ENCODE measurements at places on chromosomes 5 and 9. TPM values are rescaled to one million over a fixed set of nuclear protein-coding genes. Genes with fewer than 3 reads are reported as not detected.
A peak's percentile ranks its signal among the peaks of the same experiment; 100 is the strongest.

DNA sequence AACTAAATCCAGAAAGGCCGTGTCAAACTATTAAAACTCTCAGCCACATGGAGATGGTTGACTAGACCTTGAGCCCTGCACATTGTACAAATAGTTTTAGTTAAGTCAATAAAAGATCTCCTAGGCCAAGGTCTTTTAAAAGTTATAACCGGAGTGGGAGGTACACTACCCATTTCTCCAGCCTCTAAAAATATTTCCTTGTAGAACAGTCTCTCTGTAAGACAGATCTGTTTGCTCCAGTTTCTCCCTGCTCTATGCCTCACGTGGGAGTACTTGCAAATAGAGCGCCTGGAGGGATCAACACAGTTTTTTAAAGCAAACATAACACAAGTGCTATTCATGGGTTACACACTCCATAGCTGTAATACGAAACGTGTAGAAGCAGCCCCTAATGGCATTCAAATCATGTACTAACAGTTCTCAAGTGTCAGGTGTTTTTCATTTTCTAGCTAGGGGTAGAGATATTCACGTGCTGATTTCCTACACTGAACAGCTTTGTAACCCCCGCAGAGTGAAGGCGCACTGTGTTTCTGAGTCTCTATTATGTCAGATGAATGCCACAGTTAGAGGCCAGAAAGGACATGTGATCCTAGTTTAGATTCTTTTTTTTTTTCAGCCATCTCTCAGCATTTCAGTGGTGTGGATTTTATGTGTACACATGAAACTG, 703.4 kb upstream of the GRAMD2B start:
- no peak overlapping the region for H3K4me3 ChIP-seq
- no peak for DNase-seq
- peak overlapping the region; percentile 7 for H3K27ac ChIP-seq
- no peaks in the 10 kb centered on the region for H3K36me3 ChIP-seq

GRCh38 chr5:43286623-43287022, 26.6 kb downstream of the HMGCS1 start:
- peaks cover 23% of the 10 kb centered on the region for H3K36me3 ChIP-seq
- no peak for DNase-seq
- H3K27ac ChIP-seq = no peak overlapping the region
- no peak overlapping the region for H3K4me3 ChIP-seq
- H3K4me1 ChIP-seq = no peaks in the 10 kb centered on the region

DNA sequence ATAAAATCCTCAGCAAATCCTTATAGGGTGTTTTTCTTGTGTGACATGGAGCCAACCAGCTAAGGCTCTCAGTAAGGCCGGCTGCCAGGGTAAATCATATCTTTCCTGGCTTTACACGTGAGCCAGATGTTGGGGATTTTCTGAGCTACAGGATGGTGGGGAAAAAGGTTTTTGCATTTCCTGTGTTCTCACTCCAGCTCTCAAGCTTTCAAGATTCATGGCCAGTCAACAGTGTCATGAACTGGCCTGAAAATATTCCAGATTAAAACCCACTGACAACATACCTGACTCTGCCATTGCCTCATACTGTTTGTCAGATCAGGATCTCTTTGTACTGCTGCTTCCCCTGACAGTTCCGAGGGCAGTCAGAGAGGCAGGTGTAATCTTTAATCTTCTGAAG, 306.9 kb downstream of the GLIS3 start:
- DNase-seq = no peak
- no peak overlapping the region for H3K27ac ChIP-seq
- H3K27me3 ChIP-seq = no peaks in the 10 kb centered on the region
- H3K36me3 ChIP-seq = no peaks in the 10 kb centered on the region
- H3K4me1 ChIP-seq = no peaks in the 10 kb centered on the region

DNA sequence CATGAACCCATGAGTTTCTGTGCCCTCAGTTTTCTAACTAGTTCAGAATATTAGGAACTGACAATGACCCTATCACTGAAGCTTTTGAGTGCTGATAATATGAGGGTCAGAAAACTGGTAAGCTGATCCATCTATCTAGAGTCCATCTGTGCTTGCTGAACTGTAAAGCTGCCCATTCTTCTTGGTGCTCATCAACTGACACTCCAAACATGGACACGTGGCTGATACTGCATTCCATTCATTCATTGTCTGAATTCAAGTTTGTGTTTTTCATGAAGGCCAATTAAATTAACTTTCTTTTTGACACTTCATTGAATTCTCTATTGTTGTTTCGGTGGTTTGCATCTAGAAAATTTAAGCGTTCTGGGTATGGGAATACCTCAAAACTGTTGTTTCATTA, 17.6 kb downstream of the NREP start:
- no peak for DNase-seq
- peaks cover 30% of the 10 kb centered on the region for H3K4me1 ChIP-seq
- H3K27ac ChIP-seq = no peak overlapping the region

DNA sequence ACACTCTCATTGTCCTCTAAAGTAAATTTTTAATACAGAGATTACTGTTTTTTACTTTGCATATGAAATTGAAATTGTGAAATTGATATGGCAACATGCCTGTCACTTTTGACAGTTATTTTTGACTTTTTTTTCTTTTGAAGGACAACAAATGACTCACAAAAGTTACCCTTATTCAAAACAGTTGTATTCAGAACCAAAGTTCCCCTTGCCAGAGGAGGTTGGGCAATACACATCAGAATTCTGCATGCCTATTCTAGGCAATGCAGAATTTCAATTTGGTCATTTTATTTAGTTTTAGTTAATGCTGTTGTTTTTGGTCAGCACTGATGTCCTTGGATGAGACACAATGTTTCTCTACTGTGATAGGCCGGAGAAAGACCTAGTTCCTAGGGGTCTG, 299.1 kb upstream of the PRR16 start:
- no peak for DNase-seq
- no peaks in the 10 kb centered on the region for H3K4me1 ChIP-seq
- no peak overlapping the region for H3K4me3 ChIP-seq
- no peak overlapping the region for H3K27ac ChIP-seq
- H3K27me3 ChIP-seq = no peaks in the 10 kb centered on the region

- no peak overlapping the region for H3K27ac ChIP-seq
- no peaks in the 10 kb centered on the region for H3K4me1 ChIP-seq
- H3K27me3 ChIP-seq = no peaks in the 10 kb centered on the region
- H3K36me3 ChIP-seq = no peaks in the 10 kb centered on the region
- H3K4me3 ChIP-seq = no peak overlapping the region
Observed at GRCh38 chr9:88766778-88767503, 224.3 kb upstream of the S1PR3 start.

DNA sequence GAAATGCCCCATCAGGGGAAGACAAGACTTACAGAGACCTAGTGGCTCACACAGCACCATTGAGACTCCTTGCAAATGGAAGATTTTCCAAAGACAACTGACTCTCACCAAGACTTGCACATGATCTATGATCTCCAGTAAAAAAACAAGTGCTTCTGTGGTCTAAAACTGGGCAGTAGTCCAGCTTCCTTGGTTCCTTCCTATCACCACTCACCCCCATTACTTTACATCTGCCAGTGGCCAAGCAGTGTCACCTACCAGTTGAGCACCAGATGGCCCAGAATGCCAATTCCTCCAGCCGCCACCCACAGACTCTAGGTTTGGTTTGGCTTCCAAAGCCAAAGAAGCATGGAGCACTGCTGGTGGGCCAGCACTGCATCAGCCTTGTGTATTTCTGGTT, 47.7 kb downstream of the SH3TC2 start:
- no peaks in the 10 kb centered on the region for H3K27me3 ChIP-seq
- no peak overlapping the region for H3K4me3 ChIP-seq
- no peaks in the 10 kb centered on the region for H3K4me1 ChIP-seq

GRCh38 chr5:156477196-156477595, 150.2 kb downstream of the SGCD start:
- H3K4me1 ChIP-seq = peaks cover 13% of the 10 kb centered on the region
- DNase-seq = no peak
- H3K4me3 ChIP-seq = no peak overlapping the region
- H3K36me3 ChIP-seq = no peaks in the 10 kb centered on the region

GRCh38 chr9:28774433-28775235, 1201.4 kb upstream of the C9orf72 start:
- no peak overlapping the region for H3K4me3 ChIP-seq
- no peak for DNase-seq
- H3K27me3 ChIP-seq = no peaks in the 10 kb centered on the region
- no peak overlapping the region for H3K27ac ChIP-seq
- no peaks in the 10 kb centered on the region for H3K36me3 ChIP-seq

GRCh38 chr9:35658968-35659220, 802 bp downstream of the CCDC107 start:
- peak; percentile 47 for DNase-seq
- no peaks in the 10 kb centered on the region for H3K36me3 ChIP-seq
- H3K27me3 ChIP-seq = no peaks in the 10 kb centered on the region
- peaks cover 53% of the 10 kb centered on the region for H3K4me1 ChIP-seq
- peak overlapping the region; percentile 98 for H3K27ac ChIP-seq

DNA sequence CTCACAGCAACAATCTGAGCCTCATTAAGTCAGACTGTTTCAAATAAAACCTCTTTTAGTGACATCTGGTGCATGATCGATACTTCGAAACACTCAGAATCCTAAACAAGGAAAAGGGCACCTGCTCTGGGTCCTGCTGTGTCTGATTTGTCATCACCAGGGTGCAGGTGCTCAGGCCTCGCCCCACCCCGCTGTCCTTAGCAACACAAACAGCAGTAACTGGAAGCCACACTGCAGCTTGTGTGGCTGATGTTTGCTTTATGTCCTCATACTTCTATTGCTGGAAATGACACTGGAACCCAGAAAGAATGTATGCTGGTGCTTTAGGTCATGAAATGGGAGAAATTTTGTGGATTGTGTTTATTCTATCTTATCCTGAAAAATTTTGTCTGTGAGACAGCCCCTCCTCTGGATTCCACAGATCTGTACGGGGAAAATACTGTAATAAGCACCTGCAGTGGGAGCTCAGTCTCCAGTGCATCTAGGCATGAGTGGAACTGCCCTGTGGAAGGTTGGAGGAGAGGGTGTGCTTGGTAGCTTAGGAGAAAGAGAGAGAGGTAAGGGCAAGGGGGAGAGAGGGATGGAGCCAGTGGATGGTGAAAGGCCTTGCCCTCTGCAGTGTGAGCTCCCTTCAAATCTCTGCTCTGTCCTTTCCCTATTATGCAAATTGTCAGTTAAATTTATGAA, 284.2 kb downstream of the SMARCA2 start:
- no peaks in the 10 kb centered on the region for H3K27me3 ChIP-seq
- no peak overlapping the region for H3K4me3 ChIP-seq
- H3K4me1 ChIP-seq = no peaks in the 10 kb centered on the region

DNA sequence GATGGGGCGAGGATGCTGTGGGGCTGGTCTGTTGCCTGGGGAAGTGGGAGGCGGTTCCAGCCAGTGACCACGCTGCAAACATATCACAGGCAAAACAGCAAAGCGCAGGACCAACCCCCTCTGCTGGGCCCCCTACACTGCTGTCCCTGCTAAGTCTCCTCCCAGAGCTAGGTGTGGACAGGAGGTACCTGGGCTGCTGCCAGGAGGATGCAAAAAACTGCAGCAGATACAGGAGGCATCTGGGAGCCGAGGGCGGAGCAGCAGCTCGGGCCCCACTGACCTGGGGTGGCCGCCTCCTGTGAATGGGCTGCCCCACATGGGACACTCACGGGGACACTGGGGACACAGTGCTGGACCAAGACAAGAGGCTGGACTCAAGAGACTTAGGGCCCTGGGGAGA, 48.0 kb upstream of the PHYKPL start:
- H3K4me3 ChIP-seq = no peak overlapping the region
- DNase-seq = no peak
- H3K4me1 ChIP-seq = no peaks in the 10 kb centered on the region

GRCh38 chr9:129076640-129077037, 4.3 kb upstream of the DOLPP1 start:
- H3K27ac ChIP-seq = peak overlapping the region; percentile 90
- H3K36me3 ChIP-seq = no peaks in the 10 kb centered on the region
- H3K4me3 ChIP-seq = no peak overlapping the region
- no peaks in the 10 kb centered on the region for H3K27me3 ChIP-seq

DNA sequence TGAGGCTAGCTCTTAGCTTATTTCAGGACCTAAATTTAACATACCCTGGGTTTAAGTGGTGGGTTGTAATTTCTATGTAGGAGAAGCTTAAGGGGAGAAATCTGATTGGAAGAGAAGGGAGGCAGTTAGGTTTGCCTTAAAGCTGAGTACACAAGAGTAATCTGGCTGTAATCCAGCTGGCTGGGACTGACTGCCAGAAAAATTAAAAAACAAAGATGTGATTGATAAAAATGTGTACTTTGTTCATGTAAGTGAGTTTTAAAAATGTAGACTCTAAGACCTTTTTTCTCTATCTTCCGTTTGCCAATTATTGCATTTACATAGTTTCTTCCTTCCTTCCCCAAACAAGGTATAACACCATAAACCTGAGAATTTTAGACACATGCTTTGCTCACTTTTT, 17.5 kb upstream of the MSMP start:
- H3K4me3 ChIP-seq = no peak overlapping the region
- H3K27ac ChIP-seq = peak overlapping the region; percentile 79
- H3K36me3 ChIP-seq = no peaks in the 10 kb centered on the region
- H3K4me1 ChIP-seq = peaks cover 18% of the 10 kb centered on the region

DNA sequence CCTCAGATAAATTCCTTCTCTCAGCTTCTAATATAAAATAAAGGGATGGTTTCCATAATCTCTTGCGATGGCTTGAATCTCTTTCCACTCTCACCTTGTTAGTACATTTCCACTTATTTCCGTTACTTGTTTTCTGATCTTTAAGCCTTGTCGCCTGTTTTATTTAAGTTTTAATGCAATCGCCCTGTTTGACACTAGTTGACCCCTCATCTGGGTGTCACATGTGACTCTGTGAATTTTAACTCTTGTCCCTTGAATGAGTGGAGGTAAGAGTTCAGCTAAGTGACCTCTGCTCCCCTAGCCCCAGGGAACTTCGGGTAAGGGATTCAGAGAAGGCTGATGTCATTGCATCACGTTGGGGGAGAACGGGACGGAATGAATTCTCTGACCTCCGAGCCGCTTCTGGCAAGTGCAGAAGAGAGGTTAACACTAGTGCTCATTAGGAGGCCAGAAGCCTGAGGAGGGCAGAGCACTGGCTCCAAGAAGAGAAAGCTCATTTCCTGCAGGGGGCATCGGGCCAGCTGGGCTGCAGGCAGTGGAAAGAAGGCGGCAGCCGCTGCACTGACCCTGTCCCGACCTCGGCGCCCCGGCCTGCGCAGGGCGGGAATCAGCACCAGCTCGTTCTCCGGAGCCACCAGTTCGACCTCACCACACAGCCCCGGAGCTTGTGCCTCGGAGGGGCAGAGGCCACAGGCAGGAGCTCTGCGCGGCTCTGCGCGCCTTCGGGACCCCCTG, 569 bp downstream of the HINT2 start:
- H3K27ac ChIP-seq = peak overlapping the region; percentile 100
- H3K4me3 ChIP-seq = peak overlapping the region; percentile 100
- peaks cover 30% of the 10 kb centered on the region for H3K4me1 ChIP-seq
- H3K36me3 ChIP-seq = no peaks in the 10 kb centered on the region
- no peaks in the 10 kb centered on the region for H3K27me3 ChIP-seq

GRCh38 chr5:1762121-1762882, 37.3 kb downstream of the MRPL36 start:
- no peak for DNase-seq
- no peaks in the 10 kb centered on the region for H3K36me3 ChIP-seq
- no peak overlapping the region for H3K4me3 ChIP-seq
- H3K4me1 ChIP-seq = no peaks in the 10 kb centered on the region
- peaks cover 20% of the 10 kb centered on the region for H3K27me3 ChIP-seq
- no peak overlapping the region for H3K27ac ChIP-seq

- H3K4me1 ChIP-seq = no peaks in the 10 kb centered on the region
- peaks cover 6% of the 10 kb centered on the region for H3K36me3 ChIP-seq
- no peak overlapping the region for H3K4me3 ChIP-seq
- H3K27ac ChIP-seq = no peak overlapping the region
- no peaks in the 10 kb centered on the region for H3K27me3 ChIP-seq
Observed at GRCh38 chr5:128132499-128132898, 48.9 kb downstream of the SLC12A2 start.

ADAMTS12 gene
- total RNA-seq = 4.1 TPM

ADAM19 gene
- 4.0 TPM for total RNA-seq

PCDHA1 gene
- not detected for total RNA-seq
